ENCODE measurements at places on chromosomes 7 and 10.

DNA sequence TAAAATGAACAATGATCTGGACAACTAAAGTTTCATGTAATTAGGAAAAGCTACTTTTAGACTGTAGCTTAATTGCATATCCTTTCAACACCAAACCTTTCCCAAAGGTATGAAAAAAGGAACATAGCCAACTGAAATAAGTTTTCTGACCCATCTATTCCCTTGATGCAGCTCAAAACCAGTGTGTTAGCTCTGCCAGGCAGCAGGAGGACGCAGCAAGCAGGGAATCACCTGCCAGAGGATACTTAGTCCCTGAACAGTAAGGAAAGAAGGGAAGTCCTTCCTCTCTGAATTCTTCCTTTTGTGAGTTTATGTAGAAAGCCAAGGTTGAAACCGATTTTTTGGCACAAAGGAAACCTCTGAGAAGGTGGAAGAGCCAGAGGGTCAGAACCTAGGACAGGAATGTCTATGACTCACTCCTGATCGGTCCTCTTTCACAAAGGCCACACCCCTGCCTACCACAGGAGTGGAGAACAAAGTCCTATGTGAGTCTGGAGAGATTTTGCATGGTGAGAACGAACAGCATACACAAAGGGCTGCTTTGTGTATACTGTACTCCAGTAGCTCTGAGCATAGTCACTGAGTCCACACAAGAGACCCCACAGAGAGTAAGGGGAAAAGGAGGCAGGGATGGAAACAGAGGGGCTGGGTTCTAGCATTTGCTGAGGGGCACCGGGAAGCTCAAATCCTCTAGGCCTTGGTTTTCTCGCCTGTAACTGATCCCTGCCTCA, 68.8 kb upstream of the GSDME start:
- no peak for DNase-seq

DNA sequence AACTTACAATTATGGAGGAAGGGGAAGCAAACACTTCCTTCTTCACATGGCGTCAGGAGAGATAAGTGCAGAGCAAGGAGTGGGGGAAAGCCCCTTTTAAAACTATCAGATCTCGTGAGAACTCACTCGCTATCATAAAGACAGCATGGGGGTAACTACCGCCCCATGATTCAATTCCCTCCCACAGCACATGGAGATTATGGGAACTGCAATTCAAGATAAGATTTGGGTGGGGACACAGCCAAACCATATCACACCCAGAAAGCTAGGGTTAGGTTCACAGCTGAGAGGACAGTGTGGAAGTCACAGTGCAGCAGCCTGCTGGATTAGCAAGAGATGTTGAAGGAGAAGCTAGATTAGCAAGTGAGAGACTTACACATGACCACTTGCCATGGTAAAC, 81.6 kb downstream of the CRTAC1 start:
- no peak for DNase-seq

- no peak for DNase-seq
Measured at GRCh38 chr7:71140264-71140663, 8.3 kb downstream of the GALNT17 start.

DNA sequence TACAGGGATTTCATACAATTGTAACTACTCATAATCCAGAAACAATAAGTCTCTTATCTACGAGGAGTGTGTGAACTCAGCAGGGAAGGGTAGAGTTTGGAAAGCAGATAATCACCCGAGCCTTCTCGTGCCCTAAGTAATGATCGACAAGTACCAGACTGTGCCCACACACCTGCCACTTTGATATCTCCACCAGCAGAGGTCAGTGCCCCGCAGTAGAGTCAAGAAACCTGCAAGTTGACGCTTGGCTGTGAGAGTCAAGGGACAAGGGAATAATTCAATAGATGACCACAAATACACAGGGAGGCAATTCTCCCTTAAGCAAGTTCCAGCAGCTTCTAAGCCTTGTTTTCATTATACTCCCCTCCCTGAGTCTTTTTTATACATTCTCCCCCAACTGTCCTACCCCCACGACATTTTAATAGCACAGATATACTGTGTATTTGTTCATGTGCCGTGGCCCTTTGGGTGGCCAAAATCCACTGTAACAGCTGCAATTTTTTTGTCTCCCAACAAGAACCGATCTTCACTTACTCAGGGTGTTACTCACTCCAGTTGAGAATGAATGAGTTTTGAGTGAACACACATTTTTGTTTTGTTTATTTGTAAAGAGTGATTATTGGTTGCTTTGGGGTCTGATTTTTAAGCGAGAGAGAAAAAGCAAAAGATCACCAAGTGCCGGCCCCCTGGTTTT, 106.9 kb upstream of the RHEB start:
- no peak for DNase-seq

- DNase-seq = no peak
Measured at GRCh38 chr10:72954596-72955554, at the start of gene PLA2G12B. Gene PLA2G12B, minus strand, starts transcription at chr10:72954806. Its CDS starts 121 bp downstream, at chr10:72954685.

DNA sequence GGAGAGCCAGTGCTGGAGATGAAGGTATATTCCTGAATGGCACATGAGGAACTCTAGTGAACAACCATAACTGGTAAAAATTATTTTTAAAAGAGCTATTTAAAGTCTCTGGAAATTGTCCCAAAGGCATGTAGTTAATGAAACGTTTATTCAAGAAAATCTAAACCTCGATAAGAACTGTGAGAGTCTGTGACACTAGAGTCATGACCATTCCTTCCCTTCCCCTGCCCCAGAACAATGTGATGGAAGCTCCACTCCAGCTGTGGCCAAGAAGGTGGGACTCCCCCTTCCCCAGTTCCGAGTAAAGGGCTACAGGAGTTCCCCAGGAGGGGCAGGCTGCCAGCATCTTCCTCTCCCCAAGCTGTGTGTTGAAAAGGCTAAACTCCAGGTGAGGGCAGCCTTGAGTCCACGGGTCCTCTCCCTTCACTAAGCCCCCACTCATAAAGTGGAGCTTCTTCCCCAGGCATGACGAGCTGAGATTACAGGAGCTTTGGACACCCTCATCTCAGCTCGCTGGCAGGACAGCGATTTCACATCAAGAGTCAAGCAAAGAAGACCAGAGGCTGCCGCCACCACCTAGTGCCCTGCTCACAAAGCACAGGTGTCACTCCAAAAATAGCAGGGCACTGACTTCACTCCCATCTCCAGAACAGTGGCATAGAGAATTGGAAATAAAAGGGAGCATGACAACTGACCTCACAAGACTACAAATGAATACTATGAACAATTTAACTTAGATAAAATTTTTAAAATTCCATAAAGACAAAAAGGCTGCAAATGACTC, 68.5 kb downstream of the NHLRC2 start:
- no peak for DNase-seq
